ENCODE measurements at places on chromosomes 13 and 19. TPM values are rescaled to one million over a fixed set of nuclear protein-coding genes. Genes with fewer than 3 reads are reported as not detected.

DNA sequence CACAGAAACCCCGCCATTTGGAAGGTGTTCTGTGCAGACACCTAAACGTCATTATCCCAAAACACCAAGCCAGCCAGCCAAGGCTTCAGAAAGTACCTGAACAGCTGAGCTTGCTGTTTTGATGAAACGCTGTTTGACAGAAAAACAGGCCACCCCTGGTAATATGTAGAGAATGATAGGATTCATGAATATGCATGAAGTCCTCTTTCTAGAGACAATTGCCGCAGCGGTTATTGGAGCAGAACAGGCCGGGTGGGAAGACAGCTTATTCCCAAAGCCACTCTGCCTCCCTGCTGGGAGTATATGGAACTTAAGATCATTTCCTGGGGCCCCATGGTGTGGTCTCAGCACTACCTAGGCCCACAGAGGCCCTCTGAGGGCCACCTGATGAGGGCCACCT lies 229.5 kb downstream of the UQCRFS1 start:
- no peak for DNase-seq

The TNNI3 gene
- total RNA-seq = 4,564 TPM

The S1PR5 gene
- total RNA-seq = 0.13 TPM

- no peak for DNase-seq
Observed at GRCh38 chr19:51253088-51253806, 2.4 kb downstream of the SIGLECL1 start.

- DNase-seq = peak; percentile 56
Observed at GRCh38 chr13:27919934-27920676, at the start of gene PDX1. TSS of gene PDX1 (plus strand) at chr13:27920000. CDS start at chr13:27920139, 139 bp downstream.

DNA sequence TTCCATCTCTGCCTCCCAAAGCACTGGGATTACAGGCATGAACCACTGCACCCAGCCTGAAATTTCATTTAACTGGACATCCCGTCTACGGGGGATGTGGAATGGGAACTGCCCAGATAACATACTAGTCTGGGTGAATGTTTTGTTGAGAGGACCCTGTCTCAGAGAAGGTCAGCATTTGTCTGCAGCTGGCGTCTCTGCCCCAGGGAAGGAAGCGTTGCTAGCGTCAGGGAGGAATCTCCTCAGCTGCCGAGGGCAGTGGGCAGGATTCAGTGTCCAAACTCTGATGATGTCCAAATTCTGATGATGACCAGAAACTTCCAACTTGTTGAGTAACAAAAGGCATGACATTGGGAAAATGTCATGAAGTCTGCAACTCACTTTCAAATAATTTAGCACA lies 3.1 kb downstream of the NXNL1 start:
- no peak for DNase-seq

The COX7A1 gene
- 3,311 TPM for total RNA-seq

DNA sequence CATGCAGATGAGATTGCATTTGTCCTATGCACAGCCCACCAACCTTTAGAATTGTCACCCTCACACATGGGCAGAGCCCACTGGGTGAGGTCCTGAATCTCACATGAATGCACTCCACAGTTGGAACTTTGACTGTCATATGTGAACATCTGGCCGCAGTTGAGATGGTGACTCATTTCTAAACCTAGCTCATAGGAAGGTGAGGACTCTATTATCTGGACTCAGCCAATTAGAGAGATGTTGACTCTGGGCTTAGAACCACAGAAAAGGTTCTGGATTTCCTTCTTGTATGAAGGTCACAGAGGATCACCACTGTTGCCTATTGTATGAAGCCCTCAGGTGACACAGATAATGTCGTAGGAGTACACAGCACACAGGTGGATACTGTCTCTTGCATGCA lies 25.6 kb upstream of the ZNF681 start:
- DNase-seq = no peak

The PSG11 gene
- not detected for total RNA-seq

DNA sequence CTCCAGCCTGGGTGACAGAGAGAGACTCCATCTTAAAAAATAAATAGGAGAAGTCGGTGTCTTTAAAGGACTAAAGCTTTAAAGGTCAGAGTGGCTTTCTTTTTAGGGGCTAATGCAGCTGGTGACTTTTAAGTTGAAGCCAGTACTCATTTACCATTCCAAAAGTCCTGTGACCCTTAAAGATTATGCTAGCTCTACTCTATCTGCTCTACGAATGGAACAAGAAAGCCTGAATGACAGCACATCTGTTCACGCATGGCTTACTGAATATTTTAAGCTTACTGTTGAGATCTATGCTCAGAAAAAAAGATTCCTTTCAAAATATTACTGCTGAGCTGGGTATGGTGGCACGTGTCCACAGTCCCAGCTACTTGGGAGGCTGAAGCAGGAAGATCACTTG lies 16.4 kb downstream of the TDRD12 start:
- DNase-seq = no peak

Measured in Right ventricle myocardium superior (tissue), 1 donor.